ENCODE measurements at places on chromosomes 5 and 9.
A peak's percentile ranks its signal among the peaks of the same experiment; 100 is the strongest.

- DNase-seq = no peak
These were observed 57.7 kb downstream of the MAT2B start for GRCh38 chr5:163563112-163563511.

- no peak for DNase-seq
These were observed 91.5 kb downstream of the WDR41 start for GRCh38 chr5:77400645-77401044.

DNA sequence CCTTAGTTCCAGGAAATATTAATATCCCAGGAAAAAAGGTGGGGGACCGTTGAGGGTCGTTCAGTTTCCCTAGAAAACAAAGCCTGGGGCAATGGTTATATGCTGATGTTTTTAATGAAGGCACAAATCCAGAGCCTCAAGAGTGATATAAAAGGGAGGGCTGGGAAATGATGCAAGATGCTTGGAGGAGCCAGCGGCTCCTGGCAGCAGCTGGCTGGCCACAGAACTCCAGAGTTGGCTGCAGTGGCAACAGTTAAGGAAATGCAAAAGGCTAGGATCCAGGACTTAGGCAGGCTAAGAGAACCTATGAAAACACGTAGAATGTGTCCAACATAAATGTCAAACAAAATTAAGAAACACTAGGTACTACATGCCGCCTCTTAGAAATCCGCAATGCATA is 31.0 kb upstream of the B4GALT1 start:
- no peak for DNase-seq

- no peak for DNase-seq
These were observed 1817.2 kb upstream of the CDH9 start for GRCh38 chr5:28855626-28856025.

DNA sequence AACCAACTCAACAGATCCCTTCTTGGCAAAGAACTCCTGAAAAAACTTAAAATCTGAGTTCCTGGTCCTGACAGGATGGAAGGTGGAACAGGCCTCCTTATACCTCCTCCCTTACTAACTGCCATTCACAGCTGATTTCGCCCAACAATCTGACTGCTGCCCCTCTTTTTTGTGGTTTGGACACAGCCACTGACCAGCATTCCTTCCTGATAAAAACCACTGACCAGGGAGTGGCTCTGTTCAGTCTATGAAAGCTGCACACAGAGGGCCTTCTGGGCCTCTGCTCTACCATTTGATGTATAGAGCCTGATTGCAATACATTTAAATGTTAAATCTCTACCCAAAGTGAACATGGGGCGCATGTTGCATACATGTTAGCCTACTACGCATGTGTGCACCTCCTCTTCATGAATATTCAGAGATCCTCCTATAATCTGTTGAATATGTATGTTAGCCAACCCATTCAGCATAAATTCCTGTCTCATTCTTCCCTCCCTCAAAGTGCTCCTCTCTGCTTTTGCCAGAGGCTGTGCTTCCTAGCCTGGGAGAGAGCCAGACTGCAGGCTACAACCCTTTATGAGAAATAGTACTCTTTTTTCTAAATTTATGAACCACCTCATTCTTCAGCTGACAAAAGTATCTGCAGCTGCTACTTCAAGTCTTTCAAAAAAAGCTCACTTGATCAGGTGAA is 93.7 kb upstream of the MRPS30 start:
- DNase-seq = no peak

- no peak for DNase-seq
These were observed 42.7 kb upstream of the RETREG1 start for GRCh38 chr5:16659536-16659935.

GRCh38 chr5:168291342-168291963 is at the start of gene WWC1:
Gene WWC1, plus strand, starts transcription at chr5:168291645. Its CDS starts 508 bp downstream, at chr5:168292153.
- DNase-seq = peak; percentile 69

DNA sequence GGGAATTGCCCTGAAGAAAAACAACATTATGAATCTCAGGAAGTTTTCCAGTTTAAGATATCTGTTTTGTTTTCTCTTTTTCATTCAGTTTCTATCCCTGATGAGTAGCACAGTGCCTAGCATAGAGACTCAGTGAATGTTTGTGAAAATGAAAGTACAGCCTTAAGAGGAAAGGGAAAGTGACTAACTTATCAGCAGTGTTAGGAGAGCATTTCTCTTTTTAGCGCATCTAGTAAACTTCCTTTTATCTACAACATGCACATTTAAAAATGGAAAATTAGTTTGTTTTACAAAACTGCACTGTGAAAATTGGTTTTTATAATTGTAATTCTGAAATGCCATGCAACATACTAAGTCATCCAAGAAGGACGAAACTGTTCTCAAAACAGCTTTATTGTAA is 110.8 kb downstream of the SMARCA2 start:
- DNase-seq = peak; percentile 10

DNA sequence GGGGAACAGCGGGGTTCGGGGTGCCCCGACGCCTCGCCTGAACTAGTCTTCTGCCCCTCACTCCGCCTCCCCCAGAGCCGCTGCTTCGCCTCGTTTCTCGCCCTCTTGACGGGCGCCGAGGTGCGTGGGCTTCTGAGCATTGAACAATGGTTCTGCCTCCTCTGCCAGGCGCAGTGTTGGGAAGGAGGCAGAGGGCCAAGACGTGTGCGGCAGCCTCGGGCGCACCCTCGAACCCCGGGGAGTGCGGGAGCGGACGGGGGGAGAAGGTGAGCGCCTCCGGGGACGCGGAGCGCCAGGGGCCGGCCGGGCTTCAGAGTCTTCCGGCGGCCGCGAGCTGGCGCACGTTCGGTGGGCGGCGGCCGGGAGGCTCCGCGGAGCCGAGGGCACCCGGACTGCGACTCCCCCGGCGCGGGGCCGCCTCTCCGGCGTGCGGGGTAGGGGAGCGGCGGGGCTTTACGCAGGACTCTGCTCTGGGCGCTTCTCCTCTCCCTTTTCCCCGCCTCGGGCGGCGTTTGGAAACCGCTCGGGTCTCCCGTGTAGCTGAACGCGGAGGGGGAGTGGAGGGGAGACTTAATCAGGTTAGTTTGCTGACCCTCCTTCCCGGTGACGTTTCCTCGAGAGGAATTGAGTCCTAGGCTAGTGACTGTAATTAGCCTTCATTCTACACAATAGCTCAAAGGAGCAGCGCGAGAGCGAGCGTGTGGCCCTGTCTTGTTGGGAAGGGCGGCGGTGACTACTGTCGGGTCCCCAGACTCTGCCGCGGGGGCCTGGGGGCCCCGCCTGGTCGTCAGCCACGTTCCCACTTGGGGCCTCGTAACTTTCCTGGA is 1.1 kb downstream of the VLDLR start:
- no peak for DNase-seq

DNA sequence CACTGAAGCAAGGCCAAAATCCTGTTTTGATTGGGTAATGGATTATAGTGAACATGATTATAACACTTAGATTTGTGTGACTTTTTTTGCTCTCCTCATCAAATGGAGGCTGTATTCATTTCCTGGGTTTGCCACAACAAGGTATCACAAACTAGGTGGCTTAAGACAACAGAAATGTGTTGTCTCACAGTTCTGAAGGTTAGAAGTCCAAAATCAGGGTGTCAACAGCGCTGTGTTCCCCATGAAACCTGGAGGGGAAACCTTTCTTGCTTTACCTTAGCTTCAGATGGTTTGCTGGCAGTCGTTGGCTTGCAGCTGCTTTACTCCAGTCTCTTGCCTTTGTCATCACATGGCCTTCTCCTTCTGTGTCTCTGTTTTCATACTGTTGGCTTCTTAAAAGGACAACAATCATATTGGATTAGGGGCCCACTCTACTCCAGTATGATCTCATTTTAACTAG is 32.4 kb downstream of the CDC42SE2 start:
- DNase-seq = peak; percentile 47

DNA sequence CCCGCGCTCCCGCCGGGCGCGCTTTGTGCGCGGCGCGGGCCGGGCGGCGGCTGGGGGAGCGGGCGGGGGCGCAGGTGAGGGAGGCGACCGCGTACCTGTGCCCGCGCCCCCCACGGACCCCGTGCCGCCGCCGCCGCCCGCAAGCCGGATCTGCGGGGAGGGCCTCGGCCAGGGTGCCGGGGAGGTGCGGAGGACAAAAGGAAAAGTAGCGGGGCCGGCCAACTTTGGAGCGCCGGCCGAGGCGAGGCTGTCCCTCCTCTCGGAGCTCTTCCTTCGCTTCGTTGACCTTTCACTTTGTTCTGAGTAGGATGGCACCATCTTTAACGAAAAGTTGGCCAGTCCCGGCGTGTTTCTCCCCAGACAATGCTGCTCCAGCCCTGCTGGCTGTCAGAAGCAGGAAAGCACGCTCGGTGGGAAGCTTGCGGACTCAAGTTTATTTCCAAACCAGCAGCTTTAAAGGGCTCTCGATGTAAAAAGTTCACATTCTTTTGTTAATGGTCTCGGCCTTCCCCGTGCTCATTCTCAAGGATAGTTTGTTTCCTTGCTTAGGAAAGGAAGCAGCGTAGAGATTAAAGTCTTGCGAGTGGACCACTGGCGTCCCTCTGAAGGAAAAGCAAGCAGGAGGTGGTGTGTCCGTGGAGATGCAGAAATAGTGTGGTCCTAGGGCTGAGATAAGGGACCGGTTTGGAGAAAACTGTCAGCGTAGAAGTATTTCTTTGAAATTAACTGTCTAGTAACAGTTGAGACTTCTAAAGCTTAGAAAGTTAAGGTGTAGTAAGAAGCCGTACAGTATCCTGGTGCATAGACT is 639 bp downstream of the EHMT1 start:
- DNase-seq = peak; percentile 22

All from CD4-positive, alpha-beta T cell treated with Interleukin-2 at 100 ng/mL for 4 hours (primary cell).